ENCODE measurements at places on chromosomes 3 and 15. TPM values are rescaled to one million over a fixed set of nuclear protein-coding genes. Genes with fewer than 3 reads are reported as not detected.

UACA gene
- total RNA-seq: 119 TPM

RUBCN gene
- 31.0 TPM for total RNA-seq

HEG1 gene
- total RNA-seq: 50.8 TPM

HES1 gene
- 64.3 TPM for total RNA-seq

ASB14 gene
- not detected for total RNA-seq

MAN2C1 gene
- 158 TPM for total RNA-seq

CLDN16 gene
- under 0.01 TPM for total RNA-seq

TMEM207 gene
- total RNA-seq: not detected

RPS17 gene
- total RNA-seq: 1,443 TPM

TRAIP gene
- 5.5 TPM for total RNA-seq

BHLHE40 gene
- total RNA-seq: 11.9 TPM

PYGO1 gene
- total RNA-seq: 3.1 TPM

TGM5 gene
- total RNA-seq: not detected

PPP2R3A gene
- 17.3 TPM for total RNA-seq

ADCY5 gene
- not detected for total RNA-seq

NXPE3 gene
- total RNA-seq: 5.7 TPM

UTS2B gene
- 0.38 TPM for total RNA-seq

CHRNA7 gene
- total RNA-seq: 1.4 TPM

SNAP23 gene
- total RNA-seq: 170 TPM

AHSG gene
- not detected for total RNA-seq

KLF15 gene
- 1.5 TPM for total RNA-seq

PARP16 gene
- 6.2 TPM for total RNA-seq

CAND2 gene
- total RNA-seq: 5.2 TPM

NUSAP1 gene
- total RNA-seq: 34.6 TPM

ALPK3 gene
- 69.8 TPM for total RNA-seq

CD86 gene
- total RNA-seq: not detected

GOLGA6L4 gene
- total RNA-seq: 2.0 TPM

NOP10 gene
- 285 TPM for total RNA-seq

SLC28A2 gene
- total RNA-seq: not detected

SKOR1 gene
- 0.10 TPM for total RNA-seq

TERC gene
- 245 TPM for total RNA-seq

INO80 gene
- 19.7 TPM for total RNA-seq

CHRNA3 gene
- total RNA-seq: not detected

UNC13C gene
- total RNA-seq: not detected

FOXB1 gene
- total RNA-seq: not detected

PLA2G4F gene
- not detected for total RNA-seq

DCLK3 gene
- total RNA-seq: not detected

SV2B gene
- total RNA-seq: 2.3 TPM

ZNF80 gene
- total RNA-seq: not detected

CCDC9B gene
- total RNA-seq: 15.2 TPM

PDCD6IP gene
- 358 TPM for total RNA-seq

NAALADL2 gene
- 2.9 TPM for total RNA-seq

HHLA2 gene
- not detected for total RNA-seq

CPEB1 gene
- not detected for total RNA-seq

PLAAT1 gene
- 0.98 TPM for total RNA-seq

PDZRN3 gene
- not detected for total RNA-seq

CD200 gene
- 10.2 TPM for total RNA-seq

Measured in vein endothelial cell (primary cell).